ENCODE measurements at places on chromosomes 3 and 15.
A peak's percentile ranks its signal among the peaks of the same experiment; 100 is the strongest.

DNA sequence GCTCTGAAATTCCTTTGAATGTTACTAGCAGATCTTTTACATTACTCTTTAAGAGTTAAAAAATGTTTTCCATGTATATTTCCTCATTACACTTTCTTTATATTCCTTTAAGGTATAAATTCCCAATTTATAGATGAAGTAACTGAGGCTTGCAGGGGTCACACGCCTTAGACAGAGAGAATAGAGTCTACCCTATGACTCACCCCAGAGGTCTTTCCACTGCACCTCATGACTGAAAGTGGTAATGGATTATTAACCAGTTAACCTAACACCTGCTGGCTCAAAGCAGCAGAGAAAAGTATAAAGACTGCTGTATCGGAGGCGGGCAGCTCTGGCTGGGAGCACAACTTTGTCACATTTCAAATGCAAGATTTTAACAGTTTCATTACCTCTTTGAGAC lies 37.7 kb downstream of the LDHAL6B start:
- no peak for DNase-seq

GRCh38 chr3:88235102-88235501 lies 85.3 kb downstream of the C3orf38 start:
- DNase-seq, result no peak

- no peak for DNase-seq
Observed at GRCh38 chr3:243356-243725, 46.8 kb downstream of the CHL1 start.

DNA sequence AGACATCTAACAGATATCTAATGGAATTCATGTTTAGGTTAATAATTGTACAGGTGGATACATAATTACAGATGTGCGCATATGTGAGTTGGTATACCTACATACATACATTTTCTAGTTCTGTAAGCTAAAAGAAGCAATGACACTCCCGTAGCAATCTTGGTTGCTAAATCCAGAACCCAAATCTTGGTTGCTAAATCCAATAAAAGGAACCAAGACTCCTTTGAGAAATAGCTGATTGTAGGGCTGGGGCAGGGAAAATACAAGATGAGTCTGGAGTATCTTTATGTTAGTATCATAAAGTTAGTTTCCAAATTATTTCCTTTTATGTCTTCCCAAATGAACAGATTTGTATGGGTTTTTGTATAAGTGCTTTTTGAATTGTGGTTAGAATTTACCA lies 135.2 kb downstream of the TMCC1 start:
- no peak for DNase-seq

- no peak for DNase-seq
Observed at GRCh38 chr3:121997372-121997771, 24.7 kb downstream of the ILDR1 start.

DNA sequence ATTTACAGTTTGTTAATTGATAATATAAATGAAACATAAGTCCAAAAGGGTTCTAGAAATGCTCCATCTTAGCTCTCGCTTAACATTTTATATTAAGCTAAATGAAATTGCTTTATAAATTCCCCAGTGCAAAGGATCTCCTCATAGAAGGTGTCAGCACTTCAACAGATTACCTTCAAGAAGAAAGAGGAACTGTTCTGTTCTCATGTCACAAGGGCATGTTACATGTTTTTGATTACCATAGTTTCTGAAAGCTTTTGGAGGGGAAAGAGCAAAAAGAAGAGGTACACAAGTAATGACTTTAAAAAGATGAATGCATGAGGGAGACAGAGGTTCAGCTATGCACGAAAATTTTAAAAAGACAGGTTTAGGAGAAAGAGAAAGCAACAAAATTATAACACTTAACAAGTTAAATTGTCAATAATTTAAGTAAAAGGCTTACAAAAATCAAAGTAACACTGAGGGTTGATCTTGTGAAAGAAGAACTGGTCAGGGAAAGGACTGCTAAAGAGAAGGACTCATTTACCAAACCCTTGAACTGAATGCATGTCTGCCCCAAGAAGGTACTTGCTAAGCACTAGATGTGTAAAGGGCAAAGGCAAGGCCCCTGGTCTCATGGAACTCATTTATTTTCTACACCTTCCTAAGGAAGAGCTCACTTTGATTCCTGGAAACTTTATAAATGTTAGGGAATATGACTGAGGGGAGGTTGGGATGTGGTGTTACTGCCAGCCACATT lies 45.1 kb downstream of the CCDC191 start:
- DNase-seq, result peak; percentile 4

DNA sequence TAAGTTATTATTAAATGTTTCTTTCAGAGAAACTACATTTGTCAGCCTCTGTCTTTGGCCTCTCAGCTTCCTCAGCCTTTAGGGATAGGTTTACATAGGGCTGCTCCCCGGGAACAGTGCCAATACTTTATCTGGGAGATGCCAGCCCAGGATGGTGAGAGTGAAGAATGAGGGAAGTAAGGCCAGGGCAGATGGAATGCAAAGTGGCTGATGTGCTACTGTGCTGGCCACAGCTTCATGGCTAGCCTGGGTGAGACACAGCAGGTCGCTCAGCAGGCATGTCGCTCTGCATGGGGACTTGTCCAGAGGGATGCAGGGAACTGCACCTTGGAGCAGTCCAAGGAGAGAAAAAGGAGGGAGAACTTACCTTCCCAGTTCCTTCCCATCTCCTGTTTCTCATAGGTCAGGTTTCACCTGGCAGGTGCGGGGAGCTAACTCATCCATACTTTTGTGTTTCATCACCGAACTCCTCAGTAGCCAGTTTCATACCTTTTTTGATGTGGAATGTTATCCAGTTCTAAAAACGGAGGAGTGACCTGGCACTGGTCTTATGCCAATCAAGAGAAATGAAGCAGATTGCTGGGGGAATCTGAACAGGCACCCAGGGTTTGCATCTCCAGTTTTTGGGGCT lies 30.9 kb upstream of the C15orf39 start:
- no peak for DNase-seq

GRCh38 chr3:33358172-33358781 lies 81.0 kb downstream of the FBXL2 start:
- DNase-seq, result no peak

Data from KBM-7 (cell line).